ENCODE measurements at places on chromosomes 6 and 20.
A peak's percentile ranks its signal among the peaks of the same experiment; 100 is the strongest.

- no peak for DNase-seq
These were observed 26.9 kb downstream of the NRN1 start for GRCh38 chr6:5979650-5980420.

GRCh38 chr6:93419304-93420162, at the start of gene EPHA7:
Gene EPHA7 (minus strand): TSS chr6:93419559. CDS start chr6:93419341, 218 bp downstream.
- peak; percentile 88 for DNase-seq

GRCh38 chr6:33950891-33951889, 147.4 kb upstream of the MLN start:
- no peak for DNase-seq

DNA sequence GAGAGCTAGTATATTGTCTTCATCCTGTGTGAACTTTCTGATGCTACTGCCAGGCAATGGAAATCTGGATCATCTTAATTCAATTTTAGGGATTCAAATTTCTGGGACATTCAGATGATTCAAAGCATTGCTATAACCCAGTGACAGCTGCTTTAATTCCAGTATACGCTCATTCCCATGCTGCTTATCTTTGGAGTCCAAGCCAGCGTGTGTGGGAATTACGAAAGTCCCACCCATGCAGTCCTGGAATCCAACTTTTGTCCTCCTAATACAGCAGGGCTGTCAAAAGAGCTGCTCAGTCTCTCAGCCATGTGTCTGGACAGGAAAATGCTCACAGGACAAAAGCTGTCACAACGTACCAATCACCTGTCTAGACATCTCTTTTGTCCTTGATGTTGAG, 219.8 kb downstream of the LAMA2 start:
- DNase-seq, result no peak

DNA sequence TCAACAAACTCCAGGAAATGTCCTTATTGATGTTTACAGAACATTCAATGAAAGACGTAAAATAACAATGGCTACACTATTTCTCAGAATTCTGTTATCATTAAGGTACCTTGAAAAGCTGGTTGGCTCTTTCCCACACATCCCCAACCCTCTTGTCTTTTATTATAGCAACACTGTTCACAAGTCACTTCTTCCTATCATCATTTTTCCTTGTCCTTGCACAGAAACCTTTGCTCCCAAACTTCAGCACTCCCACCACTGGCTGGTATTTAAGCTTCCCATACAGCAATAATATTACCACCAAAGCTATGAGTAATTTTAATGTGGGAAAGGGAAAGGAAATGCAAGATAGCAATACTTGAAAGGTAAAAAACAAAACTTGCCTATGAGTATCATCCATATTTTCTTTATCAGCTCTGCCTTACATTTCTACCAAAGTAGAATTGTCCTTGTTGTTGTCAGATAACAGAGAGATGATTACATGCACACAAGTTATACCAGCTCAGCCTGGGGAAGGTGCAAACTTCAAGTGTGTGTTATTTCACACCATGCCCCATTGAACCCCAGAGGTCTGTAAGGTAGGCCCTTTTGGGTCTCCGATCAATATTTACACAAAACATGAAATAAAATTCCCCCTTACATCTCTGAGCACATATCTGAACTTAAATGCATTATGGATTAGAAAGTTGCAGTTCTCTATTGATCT, 32.2 kb downstream of the ARHGAP18 start:
- no peak for DNase-seq

DNA sequence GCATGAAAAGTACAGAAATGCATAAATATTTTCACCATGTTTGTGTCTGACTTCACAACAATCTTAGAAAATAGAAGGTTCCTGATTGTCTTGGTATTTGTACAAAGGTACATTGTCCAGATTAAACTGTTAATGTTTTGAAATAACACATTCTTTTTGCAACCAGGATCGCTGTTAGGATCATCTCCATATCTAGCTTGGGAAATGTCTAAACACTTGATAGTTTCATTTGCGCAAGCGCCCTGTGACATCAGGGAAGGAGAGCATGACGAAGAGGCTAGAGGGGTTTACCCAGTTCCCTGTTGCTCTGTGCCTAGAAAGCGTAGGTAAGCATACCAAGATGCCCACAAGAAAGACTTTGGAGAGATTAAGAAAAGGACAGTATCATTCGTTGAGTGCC, 19.4 kb downstream of the ALDH8A1 start:
- DNase-seq, result no peak

GRCh38 chr6:90559931-90560330, 26.9 kb downstream of the MAP3K7 start:
- no peak for DNase-seq

GRCh38 chr6:63584125-63584514, 11.8 kb downstream of the LOC128125822 start:
- no peak for DNase-seq

DNA sequence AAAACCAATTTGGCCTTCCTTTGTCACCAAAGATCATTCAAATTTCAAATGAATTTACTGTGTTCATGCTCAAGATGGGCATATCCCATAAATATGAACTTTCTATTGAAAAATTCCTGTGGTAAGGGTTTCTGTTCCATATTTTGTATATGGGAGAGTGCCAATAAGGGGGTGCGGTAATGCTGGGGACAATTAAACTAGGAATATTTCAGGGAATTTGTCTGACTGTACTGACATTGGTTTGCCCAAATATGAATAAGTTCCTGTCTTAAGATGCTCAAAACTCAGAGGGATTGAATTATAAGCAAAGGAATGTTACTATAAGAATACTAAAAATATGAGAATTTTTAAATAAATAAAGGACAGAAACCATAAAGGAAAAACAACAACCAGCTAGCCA, 553.0 kb upstream of the MARCKS start:
- DNase-seq, result no peak

DNA sequence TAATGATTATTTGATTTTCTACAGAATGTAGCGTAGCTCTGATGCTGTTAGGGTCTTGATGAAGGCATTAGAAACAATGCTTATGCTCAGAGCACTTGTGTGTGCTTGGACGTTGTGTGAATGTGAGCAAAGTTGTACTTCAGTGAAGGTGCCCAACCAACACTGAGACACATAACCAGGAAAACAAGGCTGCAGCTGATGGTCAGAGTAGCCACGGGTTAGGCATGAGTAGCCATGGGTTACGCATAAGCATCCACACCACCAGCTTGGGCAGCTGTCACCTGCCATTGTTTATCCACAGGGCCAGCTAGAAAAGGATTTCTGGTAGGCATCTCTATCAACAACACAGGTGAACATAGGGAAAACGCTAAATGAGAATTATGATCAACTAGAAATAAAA, 326.6 kb downstream of the NRN1 start:
- DNase-seq, result no peak

DNA sequence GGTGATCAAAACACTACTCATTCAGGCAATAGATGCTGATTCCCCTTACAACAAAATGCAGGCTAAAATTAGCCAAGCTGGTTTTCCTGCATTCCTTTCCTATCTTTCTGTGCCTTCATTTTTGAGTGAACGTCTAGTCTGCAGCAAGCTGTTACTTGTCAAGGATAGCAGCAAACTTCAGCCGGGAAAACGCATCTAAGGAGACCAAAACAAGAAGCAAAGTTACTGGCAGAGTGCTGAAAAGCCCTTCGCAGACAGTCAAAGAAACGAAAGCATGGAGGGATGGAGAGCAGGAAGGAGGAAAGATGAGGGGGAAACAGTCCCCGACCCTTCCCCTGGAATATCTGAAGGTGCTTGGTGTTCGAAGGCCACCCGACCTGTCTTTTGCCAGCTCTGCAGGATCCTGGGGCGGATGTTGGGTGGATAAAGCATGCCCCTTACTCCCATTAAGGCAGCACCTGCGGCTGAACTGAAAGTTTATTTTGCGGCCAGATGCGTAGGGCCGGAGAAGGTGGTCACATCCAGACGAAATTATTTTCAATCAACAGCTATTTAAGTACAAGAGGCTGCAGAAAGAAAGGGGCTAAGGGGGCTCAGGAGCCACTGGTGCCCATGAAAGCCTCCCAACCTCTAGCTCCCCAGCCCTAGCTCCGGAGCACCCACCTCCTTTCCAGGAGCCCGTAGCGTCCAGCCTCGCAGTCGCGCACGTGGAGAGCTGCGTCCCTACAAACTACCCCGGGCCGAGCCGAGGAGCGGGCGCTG, 538 bp downstream of the FERMT1 start:
- no peak for DNase-seq

DNA sequence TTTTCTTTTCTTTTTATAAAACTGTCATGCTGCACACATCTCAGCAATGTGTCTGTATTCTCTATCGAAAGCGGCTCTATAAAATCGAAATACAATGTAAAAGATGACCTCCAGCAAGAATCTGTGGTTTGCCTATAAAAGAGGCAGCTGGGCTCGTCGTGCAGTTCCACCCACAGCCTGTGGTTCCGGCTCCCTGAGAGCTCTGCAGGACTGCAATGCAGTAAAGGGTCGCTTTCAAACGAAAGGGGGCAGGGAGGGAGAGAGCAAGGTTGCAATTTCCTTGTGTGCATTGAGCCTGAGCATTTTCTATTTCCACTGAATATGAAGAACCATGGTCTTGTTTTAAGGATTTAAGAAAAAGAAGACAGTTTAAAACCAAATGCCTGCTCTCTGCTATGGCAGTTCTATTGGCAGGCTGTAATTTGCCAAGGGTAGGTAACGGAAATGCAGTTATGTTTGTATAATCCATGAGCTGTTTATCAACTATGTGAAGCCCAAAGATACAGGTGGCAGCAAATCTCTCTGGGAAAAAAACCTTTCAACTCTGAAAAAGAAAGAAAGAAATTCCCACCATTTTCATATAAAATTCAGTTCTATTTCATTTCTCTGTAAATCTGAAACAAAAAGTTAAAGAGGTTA, 236.5 kb downstream of the HACE1 start:
- no peak for DNase-seq

- DNase-seq, result no peak
These were observed 138.5 kb upstream of the UST start for GRCh38 chr6:148608199-148608951.

GRCh38 chr20:45976086-45976485, 4.1 kb upstream of the ZNF335 start:
- no peak for DNase-seq

Data from NCI-H1694 treated with DMSO at 0.1 percent for 48 hours (cell line).